ENCODE measurements at places on chromosomes 2 and 18.

DNA sequence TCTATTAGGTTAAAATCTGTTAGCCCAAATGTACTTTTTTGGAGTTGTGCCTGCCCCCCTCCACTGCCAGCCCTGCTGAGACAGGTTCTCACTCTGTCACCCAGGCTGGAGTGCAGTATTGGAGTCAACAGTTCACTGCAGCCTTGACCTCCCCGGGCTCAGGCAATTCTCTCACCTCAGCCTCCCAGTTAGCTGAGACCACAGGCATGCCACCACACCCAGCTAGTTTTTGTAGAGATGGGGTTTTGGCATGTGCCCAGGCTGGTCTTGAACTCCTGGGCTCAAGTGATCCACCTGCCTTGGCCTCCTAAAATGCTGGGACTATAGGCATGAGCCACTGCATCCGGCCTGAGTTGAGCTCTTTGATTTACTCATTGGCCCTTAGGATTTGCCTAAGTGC is 110.7 kb downstream of the ICA1L start:
- DNase-seq: no peak

DNA sequence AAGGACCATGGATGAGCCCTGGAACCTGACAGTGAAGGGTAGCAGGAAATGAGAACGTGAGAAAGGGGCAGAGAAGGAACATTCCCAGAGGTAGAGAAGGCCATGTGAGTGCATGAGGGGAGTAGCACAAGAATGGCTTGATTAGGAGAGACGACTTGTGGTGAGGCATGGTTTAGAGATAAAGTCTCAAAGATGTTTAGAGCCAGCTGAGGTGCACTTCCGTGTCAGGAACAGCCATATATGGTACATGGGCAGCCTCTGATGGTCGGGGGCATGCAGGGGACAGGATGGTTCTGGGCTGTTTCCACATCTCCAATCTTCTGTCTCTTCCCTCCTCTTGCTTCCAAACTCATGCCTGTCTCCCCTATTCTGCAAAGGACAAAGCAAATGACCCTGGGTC is 28.8 kb upstream of the EFEMP1 start:
- DNase-seq: no peak

DNA sequence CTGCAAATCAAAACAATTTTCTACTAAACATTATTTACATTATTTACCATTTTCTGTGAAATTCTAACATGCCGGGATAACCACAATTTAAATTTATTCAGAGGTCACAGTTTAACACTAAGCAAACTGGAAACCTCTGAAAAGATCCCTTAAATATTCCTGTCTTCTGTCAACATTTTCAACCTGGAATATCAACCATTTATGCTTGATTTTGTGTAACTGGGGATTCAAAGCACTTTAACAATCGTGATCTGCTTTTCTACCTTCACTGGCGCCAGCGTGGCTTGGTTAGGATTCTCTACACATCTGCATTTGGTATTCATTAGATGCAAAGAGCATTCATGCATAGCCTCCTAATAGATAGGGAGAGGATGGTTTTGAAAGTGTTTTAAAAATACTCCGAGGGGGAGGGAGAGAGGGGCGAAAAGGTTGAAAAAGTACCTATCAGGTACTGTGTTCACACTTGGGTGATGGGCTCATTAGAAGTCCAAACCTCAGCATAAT is 59.9 kb upstream of the RAB12 start:
- DNase-seq: no peak

DNA sequence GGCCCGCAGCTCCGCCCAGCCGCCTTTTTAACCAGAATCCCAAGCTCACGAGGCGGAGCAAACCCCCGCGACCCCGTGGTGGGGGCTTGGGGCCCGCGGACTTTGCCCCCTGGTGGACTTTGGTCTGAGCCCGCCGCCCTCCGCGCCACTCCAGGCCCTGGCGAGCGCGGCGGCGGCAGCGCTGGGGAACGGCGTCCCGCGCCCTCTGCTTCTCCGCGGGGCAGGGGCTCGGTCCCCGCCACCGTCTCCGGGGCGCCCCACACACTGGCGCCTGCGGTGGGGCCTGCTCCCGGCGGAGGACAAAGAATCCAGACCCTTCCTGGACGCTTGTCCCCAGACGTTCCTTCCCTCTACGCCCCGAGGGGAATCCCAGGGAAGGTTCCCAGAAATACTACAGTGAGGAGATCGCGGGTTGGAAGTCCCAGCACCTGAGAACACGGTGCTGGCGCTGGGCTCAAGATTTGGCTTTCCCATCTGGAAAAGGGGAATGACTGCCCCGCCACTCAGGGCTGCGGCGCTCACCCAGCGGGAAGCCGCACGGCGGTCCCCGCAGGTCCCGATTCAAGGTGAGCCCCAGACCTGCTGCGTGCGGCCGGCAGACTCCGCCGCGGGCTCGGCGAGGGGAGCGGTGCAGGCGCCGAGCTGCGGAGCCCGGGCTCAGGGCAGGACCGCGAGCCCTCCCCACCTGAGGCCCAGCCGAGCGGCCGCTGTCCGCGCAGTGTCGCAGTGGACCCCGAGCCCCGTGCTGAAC is at the start of gene HAAO:
Gene HAAO (minus strand): TSS at position 1 of the 751 bp plus-strand sequence. CDS start 47 bp downstream, outside the sequence.
- no peak for DNase-seq

DNA sequence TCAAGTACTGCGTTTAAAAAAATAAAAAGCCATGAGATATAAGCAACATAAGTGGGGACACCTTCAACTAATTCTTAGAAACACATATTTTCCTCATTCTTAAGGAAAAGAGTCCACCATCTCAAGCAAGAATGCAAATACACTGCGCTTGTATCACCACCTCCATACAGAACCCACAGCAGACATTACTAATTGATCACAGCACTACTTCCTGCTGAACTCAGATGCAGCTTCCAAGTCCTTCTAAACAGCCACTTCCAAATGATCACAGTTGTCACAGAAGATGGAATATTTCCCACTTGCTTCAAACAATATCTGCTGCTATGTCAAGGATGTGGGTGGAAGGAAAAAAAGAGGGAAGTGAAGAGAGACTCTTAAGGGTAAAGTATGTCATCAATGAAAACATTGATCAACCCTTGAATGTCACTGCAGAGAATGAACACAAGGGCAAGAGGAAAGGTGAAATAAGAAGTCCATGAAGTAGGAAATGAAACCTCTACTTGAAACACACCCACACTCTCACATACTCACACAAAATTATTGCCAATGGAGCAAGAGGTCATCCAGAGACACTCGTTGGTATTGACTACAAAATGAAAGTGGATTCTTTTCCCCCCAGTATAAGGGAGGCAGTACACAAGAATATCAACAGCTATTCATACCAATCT is 22.1 kb downstream of the TGFA start:
- DNase-seq: no peak

DNA sequence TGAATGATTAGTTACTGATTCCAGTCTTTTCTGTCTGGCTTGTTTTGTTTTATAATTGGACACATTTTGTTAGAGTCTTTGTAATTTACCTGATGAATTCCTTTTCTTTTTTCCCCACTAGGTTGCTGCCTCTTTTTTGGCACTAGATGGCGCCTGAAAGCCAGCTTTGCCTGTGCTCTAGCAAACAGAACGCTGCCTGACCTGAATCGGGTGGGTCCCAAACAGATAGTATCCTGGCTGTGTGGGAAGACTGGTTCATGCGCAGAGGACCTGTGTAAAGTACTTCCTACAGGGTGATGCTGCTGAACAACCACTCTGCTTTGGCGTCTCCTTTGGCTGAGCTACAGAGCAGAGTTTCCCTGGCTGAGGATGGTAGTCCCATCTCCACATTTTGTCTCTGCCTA is 288.2 kb downstream of the IKZF2 start:
- no peak for DNase-seq

DNA sequence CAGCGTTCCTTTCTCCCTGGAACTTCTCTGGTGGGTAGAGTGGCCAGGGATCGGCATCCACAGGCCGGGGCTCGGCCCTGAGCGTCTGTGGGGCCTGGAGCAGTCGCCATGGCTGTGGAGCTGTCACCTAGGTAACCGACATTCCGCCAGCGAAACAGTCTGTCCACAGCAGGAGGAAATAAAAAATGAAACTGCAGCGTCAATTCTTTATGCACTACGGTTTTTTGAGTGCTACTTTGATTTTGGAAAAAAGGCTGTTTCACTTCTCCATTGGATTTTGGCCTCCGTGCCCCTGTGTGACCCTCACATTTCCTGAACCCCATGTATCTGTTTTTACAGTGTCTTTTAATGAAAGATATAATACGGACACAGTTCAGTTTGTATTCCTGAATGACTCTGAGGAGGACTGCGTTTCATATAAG is 163.4 kb downstream of the LDLRAD4 start:
- DNase-seq: peak; percentile 35

DNA sequence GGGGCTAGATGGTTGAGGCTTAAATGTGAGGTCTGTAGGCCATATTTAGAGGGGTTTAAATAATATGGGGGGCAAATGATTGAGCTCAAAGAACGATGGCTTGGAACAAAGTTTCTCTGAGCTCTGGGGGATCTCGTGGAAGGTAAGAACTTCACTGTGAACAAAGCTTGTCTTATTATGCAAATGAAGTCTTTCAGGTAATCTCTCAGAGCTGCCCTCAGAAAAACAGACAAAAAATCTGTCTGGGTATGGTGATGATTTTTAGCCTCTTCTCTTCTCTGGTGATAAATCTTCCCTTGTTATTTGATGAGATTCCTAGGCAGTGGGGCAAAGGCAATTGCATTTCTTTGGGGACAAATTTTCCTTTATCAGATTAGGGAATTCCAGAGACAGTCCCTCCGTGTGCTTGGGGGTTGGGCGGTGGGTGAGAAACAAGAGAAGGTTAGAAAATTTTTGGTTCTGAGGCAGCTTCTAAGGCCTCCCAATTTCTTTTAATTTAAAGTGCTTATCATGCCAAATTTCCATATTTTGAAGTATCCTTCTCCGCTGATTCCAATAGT is 760.4 kb downstream of the TSN start:
- no peak for DNase-seq

- no peak for DNase-seq
These were observed 17.2 kb upstream of the ARL4C start for GRCh38 chr2:234514099-234514498.

GRCh38 chr2:34037886-34038285 is 438.8 kb upstream of the FAM98A start:
- DNase-seq: no peak

Data from activated T-helper 1 cell treated with anti-CD3 and anti-CD28 coated beads, Interleukin-12 subunit alpha, Interleukin-12 subunit beta, Interleukin-2, Interleukin-4 antibody, amounts not matched to agents 30 ng/mL and 10 ng/mL and 1 ng/mL, durations not matched to agents 14 hours and 24 hours and 36 hours (primary cell).